ENCODE measurements at places on chromosomes 1 and 21.

DNA sequence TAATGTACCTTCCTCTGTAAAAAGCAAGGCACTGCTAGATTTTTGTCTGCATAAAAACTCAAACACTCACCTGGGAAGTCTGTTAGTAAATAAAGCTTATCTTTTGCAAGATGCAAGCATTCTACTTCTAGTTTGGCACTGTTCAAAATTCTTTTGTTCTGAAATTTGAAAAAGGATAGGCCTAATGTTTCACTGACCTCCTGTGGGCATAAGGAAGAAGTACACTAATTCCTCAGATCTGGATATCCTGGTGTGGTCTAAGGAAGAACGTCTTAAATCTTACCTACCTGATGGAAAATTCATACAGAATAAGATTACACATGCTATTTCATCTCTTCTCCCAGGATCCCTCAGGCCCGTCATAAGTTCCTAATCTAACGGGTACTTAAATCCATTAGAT, 93.5 kb upstream of the CAMK1G start:
- DNase-seq = no peak

DNA sequence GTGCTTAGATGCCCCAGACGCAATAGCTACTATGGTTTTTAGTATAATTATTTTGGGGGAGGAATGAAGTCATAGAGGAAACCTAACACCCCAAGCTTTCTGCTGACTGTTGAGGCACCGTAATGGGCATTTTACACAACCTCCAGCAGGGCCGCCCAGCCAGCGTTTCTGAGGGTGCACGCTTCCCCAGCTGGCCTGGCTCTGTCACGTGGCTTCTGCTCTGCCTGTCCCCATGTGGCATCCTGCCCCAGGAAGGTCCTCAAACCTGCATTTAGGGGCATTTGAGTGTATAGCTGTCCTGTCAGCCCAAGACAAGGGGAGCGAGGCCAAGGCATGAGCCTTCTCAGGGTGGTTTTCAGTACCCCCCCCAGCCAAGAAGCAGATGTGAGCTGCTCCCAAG, 10.4 kb upstream of the NEK2 start:
- no peak for DNase-seq

- DNase-seq = no peak
Observed at GRCh38 chr1:170669586-170670530, 5.9 kb downstream of the PRRX1 start.

DNA sequence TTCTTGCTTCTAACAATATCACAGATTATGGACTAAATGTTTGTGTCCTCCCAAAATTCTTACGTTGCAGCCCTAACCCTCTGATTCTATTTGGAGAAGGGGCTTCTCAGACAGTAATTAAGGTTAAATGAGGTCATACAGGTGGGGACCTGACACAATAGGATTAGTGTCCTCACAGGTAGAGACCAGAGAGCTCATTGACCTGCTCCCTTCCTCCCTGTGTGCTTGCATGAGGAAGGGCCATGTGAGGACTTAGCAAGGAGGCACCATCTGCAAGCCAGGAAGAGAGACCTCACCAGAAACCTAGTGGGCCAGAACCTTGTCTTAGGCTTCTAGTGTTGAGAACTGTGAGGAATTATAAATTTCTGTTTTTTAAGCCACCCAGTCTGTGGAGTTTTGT, 322.6 kb downstream of the SMYD3 start:
- no peak for DNase-seq

DNA sequence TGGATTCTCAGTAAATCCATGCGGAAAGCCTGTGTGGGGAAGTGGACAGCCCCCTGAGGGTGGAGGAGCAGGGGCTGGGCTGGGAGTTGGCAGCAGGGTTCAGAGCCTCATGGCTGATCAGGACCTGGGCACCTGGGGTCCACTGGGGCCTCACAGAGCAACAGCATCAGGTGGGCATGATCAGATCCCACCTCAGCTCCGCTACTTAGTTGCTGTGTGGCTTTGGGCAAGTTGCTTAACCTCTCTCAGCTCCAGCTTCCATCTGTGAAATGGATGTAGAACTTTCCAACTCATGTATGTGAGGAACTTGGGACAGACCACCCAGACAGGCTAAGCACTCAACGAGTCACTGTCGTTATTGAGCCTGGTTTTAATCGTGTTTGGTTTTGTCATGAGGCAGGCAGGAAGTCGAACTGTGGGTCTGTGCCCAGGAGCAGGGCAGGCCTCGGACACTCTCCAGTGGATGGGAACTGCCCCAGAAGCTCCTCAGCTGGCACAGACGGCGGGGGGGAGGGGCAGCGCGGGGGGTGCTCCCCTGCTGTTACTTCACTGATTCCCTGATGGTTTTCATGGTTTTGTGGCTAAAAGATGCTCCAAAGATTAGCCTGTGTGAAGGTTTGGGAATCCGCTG, 155.8 kb upstream of the TMEM51 start:
- no peak for DNase-seq

GRCh38 chr1:209455145-209455544, 128.4 kb upstream of the CAMK1G start:
- DNase-seq = no peak

- no peak for DNase-seq
Observed at GRCh38 chr1:22750685-22751051, 40.0 kb downstream of the EPHB2 start.

DNA sequence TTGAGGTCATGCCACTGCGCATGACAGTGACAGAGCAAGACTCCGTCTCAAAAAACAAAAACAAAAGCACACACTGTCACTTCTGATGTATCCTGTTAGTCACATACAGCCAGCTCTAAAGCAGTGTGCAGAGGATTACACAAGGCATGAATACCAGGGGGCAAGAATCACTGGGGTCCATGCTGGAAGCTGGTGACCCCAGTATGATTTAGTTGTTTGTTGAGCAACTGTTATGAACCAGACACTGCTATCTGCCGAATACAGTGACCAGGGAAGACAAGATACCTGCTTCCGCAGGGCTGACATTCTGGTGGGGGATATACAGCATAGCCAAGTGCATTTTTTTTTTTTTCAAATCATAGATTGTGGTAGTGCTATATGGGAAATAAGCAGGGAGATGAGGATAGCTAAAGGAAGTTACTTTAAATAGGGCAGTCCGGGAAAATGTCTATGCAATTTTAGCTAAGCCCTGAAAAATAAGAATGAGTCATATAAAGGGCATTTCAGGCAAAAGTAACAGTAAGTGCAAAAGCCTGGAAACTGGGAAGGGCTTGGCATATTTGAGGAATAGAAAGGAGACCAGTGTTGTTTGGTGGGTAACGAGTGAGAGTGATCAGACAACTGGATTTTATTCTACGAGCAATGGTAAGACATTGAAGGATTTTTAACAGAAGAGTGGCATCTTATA, 69.7 kb downstream of the ADSS2 start:
- DNase-seq = no peak

DNA sequence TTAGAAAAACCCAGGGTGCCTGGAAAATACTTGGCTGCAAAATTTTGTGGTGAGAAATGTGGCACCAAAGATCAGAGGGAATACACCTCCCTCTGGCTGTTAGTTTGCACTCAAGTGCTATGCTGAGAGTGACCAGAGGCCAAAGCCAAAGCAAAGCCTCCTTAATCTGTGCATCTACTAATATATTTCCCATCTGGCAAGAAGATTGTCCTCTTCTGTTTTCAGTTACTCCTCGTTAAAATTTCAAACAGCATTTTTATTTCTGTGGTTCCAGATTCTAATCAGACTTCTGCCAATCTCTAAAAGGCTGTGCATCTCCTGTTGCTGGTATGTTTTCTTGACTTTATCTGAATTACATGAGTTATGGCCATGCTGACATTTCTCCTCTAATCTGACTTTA, 327.4 kb downstream of the TBX15 start:
- DNase-seq = no peak

GRCh38 chr1:172813330-172813729, 154.4 kb downstream of the FASLG start:
- DNase-seq = no peak

DNA sequence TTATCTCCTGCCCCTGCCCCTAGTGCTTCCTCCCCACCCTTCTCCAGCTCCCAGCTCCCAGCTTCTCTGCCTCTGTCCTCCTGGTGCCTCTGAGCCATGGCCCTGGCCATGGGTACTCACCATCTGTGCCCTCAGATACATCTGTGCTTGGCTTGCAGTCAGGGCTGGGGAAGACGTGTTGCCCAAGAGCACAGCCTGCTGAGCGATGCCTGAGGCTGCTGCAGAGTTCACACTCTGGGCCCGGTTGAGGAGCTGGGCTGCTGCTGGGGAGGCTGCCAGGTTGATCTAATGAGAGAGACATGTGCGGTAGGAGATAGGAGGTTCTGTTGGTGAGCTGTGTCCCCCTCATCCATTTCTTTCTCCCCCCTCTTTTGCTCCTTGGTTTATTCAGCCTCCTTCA, 49.4 kb upstream of the A3GALT2 start:
- DNase-seq = no peak

- DNase-seq = no peak
Observed at GRCh38 chr1:69163241-69163640, 404.5 kb upstream of the LRRC7 start.

Data from activated CD4-positive, alpha-beta T cell treated with anti-CD3 and anti-CD28 coated beads for 4 hours (primary cell).